Activated T-cell treated with anti-CD3 and anti-CD28 coated beads for 48 hours (primary cell): ENCODE measurements at places on chromosomes 6 and 20.

DNA sequence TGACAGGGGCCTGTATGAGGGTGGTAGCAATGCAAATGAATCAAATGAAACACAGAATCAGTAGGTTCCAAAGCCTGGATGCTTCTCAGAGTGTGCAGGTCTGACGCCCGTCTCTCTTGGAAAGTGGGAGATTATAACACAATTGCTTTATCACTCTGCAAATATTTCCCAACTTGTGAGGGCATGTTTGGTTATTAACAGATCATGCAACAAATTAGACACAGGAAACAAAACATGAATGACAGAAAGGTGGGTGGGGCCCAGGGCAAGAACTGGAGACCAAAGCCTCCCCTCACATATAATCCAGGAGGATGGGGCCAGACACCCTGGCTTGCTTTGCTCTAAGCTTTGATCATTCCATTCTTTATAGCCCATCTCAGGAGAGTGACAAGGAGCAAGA lies 108.6 kb upstream of the MRPS10 start:
- DNase-seq: no peak

DNA sequence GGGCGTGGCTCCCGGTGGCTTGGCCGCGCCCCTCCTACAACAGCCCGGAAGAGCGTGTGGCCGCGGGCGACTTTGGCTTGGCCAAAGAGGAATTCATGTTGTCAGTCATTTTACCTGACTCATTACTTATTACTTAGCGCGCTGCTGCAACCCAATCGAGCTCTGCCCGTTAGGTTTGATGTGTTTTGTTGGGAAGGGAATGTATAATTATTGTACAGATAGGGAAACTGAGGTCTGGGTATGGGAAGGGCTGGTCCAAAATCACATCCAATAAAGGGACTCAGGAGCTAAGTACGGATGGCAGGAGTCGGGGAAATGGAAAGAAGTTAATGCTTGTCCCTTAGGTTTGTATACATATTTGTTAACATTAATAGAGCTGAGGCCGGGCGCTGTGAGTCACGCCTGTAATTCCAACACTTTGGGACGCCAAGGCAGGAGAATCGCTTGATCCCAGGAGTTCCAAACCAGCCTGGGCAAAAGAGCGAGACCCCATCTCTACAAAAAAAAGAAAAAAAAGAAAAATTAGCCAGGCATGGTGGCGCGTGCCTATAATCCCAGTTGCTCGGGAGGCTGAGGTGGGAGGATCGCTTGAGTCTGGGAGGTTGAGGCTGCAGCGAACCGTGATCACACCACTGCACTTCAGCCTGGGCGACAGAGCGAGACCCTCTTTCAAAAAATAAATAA lies 639 bp upstream of the ZNF335 start:
- DNase-seq: peak; percentile 95

DNA sequence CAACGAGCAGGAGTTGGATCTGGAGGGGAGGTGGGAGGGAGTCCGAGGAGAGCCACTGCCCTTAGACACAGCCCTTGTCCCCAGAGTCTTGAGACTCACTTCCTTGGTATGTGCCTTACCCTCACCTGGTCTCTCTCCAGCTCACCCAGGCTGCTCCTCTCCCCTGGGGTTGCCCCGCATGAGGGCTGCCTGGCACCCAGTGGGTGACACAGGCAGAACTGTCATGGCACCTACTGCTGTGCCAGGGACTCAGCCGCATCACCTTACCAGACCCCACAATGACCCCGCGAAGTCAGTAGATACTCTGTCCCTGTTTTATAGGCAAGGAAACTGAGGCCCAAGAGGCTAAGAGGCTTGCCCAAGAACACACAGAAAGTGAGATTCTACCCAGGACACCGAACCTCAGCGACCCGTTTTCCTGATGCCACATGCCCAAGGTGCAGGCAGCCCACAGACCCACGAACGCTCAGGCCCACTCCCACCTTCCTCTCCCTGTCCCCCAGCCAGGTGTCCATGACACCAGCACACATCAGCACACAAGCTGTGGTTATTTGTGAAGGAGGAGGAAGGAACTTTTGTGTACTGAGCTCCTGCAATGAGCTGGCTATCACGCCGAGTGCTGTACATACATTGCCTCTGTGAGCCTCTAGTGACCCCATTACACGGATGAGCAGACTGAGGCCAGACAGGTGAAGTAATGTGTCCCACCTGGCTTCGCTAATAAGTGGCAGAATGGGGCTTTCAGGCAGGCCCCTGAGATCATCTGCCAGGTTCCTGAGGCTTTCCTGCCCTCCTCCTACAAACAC lies 168.1 kb downstream of the GRM4 start:
- no peak for DNase-seq

DNA sequence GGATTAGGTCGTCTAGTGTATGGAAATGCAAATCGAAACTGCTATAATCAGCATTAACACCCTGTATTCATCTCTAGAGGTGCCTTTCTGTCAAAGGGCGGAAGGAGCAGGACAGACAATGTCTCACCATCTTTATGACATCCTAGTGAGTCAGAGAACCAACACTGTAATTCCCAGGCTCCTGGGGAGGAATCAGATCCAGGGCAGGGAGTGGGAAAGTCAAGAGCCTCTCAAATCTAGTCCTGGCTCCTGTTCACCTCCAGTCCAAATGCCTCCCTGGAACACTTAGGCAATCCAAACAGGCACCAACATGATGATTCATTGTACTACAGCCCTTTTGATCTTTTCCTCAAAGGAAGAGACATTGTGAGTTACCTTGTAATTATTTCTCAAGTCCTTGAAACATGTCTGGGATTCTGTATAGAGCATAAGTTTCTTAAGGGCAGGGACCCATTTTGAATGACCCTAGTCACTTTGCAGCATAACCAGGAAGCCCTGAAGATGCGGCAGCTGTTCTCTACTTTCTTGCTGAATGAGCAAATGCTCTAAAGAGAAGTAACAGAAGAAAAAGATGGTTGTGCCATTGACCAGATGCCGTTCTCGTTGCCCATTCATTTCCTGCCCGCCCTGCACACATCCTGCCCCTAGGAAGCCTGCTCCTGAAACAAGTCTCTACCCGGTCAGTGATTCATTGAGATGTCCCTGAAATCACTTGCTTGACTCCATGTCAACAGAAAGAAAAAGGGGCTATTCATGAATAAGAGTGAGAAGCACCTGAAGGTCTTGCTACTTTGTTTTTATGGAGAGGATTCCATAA lies 112.8 kb upstream of the JARID2 start:
- DNase-seq: no peak

DNA sequence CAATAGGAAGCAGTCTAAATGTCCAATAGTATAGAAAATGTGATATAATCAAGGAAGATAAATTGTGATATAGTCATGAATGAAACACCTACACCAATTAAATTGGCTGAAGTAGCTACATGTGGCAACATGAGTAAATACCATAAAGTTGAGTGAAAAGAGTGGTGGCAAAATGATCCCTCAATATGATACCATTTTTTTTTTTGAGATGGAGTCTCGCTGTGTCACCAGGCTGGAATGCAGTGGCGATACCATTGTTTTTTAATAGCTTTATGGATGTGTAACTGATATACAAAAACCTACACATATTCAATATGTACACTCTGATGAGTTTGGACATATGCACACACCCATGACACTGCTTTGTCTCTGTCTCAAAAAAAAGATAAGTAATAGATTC lies 20.9 kb upstream of the ILRUN start:
- DNase-seq: no peak

DNA sequence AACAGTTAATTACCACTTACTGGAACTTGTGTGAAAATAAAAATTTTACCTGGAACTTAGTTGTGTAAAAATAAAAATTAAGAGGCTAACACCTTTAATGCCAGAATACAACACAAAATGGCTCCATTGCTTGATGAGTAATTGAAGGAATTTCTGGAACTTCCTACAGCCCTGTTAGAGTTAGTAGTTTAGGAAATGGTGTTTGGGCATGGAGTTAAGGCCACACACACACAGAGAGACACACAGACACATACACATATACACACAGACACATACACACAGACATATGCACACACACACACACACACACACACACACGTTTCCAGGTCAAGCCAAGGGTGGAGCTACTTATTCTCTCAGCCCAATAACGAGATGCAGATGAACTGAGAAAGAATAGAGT lies 20.6 kb upstream of the CST3 start:
- DNase-seq: no peak

DNA sequence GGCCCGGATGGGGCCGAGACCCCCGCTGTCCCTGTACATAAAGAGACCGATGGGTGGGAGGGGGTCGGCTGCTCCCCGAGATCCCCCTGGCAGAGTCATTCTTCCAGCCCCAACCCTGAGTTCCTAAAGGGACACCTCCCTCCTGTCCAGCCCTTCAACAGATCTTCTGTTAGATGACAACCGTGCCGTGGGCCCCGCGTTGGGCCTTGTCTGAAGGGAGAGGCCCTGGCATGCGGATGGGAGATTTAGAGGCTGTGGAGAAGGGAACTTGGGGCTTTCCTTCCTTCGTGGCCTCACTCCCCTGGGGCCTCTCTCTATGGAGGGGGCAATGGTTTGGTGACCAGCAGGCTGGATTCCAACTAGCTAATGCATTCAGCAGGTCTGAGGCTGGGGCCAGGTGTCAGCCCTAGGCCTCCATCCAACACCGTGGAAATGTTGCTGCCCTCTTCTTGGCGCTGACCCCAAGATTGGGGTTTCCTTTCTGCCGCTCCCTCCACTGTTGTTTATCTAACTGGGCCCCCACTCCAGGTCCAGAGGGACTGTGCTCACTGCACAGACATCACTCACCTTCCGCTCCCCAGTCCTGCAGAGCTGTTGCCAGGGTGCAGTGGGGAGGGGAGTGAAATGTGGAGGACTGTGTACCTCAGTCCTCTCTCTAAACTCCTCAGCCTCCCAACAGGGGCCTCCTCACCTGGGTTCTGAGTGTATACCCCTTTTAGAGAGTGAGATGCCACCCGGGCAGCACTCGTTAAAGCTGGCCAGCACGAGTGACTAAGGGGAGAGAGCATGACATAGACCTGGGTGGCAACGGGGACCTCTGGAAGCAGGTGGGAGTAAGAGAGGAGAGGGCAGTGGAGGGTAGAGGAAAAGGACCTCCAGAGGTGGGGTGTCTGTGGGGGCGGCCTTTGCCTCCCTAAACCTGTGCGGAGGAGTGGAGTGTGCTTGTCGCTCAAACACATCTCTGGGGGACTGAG lies 6.7 kb downstream of the TMEM151B start:
- no peak for DNase-seq

- DNase-seq: no peak
Measured at GRCh38 chr20:59618131-59618530, 13.8 kb downstream of the PHACTR3 start.

DNA sequence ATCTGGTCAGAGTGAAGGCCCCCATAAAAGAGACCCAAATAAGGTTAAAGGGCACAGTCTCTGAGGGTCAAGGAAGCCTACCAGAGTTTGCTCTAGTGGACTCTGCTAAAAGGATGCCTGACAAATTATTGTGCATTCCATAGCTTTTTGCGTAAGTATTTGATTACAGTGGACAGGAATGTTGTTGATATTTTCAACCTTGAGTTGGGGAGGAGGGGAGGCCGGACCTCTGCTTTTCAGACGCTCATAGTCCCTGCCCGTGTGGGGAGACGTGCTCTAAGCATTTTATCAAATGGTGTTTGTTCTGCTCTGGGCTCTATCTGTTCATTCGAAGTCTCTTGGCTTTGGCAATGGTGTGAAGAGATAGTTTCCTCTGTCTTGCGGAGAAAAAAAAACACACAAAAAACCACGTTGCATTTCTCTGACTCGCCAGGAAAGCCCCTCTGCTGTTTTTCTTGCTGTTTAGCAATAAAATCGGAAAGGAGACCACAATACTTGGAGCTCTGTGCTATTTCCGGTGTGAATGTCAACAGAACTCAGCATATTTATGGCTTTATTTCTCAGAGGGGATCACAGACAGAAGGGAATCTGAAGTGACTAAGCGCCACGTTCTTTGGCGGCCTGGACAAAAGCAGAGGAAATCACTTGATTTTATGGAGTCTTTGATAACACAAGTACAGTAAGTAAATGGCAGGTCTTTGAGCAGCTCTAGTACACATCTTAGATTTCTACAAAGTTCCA lies 159.8 kb downstream of the ZFP64 start:
- DNase-seq: no peak

GRCh38 chr6:14166839-14167238 lies 49.3 kb downstream of the CD83 start:
- DNase-seq: no peak

DNA sequence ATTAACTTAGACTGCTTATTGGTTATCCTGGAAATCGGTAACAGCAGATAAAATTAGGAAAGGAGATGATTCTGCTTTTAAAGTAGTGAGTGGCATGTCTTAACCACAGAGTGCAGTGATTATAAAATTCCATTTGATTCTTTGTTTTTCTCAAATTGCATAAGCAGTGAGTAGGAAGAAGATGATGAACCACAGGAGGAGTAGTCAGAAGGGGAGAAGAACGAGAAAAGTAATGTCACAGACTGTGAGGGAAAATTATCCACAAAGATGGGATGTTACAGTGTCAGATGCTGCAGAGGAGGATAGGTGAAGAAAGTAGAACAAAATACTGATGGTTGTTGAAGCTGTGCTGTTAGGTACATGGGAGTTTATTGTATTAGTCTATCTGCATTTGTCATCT lies 63.0 kb downstream of the ITCH start:
- DNase-seq: no peak

DNA sequence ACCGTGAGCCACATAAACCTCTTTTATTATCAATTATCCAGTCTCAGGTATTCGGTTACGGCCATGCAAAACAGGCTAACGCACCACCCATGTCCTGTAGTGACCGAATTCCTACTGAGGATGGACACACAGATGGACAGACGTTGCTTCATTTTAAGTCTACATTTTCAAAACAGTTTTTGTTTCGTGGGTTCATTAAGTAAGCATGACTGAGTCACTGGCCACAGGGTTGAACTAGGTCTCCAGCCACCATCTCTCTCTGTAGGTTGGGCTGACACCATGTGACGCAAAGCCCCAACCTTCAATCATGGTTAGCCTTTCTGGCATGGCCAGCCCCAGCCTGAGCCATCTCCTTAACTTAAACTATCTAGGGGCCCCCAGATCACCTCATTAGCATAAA lies 110.0 kb upstream of the SLC22A23 start:
- DNase-seq: no peak

- no peak for DNase-seq
Measured at GRCh38 chr6:112296122-112296521, 41.8 kb upstream of the LAMA4 start.

GRCh38 chr6:6469074-6469473 lies 119.4 kb upstream of the LY86 start:
- no peak for DNase-seq

DNA sequence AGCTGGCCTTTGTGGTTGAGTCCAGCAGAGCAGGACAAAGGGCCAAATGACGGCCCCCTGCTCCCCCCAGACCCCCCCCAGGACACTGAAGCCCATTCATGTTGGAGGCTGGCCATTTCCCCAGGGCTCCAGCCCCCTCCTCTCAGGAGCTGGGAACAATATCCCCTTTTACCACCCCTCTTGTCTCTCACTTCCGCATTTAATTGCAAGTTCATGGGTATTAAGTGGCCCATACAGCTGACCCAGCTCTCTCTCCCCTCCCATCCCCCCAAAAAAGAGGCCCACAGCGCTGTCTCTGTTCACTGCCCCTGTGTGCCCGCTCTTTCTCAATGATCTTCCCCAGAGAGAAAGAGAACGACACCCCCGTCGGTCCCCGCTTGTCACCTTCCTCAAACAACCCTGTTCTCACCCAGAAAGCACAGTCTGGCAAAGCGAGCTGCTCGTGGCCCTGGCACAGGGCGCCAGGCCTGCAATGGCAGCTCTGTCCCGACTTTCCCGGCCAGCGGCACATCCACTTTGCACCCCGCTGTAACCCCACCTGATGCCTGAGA lies 30.4 kb downstream of the PREX1 start:
- no peak for DNase-seq
